SK-N-DZ (cell line): ENCODE measurements at places on chromosomes 11 and 22.

GRCh38 chr11:17403980-17404759, 15.7 kb upstream of the KCNJ11 start:
- no peak for DNase-seq

DNA sequence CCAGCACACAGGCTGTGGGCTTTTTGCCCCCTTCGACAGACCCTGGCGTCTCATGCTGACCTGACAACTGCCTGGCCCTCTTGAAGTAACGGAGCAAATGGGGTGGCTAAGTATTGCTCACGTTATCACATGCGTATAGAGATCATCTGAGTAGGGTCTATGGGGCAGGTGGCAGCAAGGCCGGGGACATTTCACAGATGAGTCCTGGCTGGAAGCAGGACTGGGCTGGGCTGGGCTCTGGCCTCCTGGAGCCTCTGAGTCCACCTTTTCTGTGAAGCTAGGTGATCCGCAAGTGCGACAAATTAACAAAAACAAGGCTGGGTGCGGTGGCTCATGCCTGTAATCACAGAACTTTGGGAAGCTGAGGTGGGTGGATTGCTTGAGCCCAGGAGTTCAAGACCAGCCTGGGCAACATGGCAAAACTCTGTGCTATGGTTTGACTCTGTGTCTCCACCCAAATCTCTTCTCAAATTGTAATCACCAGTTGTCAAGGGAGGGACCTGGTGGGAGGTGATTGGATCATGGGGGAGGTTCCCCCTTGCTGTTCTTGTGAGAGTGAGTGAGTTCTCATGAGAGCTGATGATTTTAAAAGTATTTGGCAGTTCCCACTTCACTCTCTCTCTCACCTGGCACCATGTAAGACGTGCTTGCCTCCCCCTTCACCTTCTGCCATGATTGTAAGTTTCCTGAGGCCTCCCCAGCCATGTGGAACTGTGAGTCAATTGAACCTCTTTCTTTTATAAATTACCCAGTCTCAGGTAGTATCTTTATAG, 122.0 kb downstream of the MPPED1 start:
- DNase-seq, result no peak

GRCh38 chr11:132453406-132453805, 1078.9 kb downstream of the OPCML start:
- DNase-seq, result no peak

DNA sequence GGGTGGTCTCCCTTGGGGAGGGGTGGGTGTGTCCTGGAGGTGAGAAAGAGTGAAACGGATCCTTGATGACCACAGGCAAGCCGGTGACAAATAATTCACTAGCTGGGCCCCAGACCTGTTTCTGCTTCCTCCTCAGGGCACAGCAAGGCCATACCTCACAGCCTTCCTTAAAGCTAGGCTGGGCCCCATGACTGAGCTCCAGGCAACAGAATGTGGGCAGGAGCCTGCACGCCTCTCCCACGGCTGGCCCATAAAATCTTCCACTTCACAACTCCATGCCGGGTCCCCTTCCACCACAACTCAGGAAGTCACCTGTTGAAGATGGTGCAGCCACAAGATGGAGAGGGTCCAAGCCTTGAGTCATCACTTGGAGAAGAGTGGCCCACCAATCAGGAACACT, 23.9 kb downstream of the SLC22A12 start:
- DNase-seq, result no peak

DNA sequence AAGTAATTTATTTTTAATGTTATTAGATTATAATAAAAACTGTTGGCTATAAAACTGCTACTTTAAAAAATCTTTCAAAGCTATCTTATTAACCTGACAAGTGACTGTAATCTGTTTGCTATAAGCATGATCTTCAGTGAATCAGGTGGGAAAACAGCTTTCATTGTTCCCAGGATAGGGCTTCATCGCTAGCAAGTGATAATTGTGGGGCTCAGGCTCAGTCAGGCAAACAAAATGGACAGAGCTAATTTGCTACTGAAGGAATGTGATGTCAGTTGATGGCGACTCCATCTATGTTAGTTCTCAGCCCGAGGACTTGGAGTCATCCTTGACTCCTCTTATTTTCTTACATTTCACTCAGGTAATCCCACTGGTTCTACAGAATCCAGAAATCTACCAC, 125.0 kb downstream of the RASSF10 start:
- DNase-seq, result no peak

DNA sequence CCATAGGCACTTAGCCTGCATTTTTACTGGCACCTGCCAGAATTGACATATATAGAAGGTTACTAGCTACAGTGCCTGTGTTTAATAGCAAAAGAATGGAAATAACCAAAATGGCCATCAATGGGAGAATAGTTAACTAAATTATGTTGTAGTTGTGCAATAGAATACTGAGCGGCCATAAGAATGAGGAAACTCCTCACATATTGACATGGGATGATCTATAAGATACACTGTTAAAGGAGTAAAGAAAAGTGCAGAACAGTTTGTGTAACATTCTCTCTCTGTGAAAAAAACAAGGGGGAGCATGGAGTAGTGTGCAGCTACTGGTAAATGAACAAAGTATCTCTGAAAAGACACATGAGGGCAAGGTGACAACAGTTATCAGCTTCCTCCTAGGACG, 21.5 kb downstream of the ARAP1 start:
- no peak for DNase-seq

DNA sequence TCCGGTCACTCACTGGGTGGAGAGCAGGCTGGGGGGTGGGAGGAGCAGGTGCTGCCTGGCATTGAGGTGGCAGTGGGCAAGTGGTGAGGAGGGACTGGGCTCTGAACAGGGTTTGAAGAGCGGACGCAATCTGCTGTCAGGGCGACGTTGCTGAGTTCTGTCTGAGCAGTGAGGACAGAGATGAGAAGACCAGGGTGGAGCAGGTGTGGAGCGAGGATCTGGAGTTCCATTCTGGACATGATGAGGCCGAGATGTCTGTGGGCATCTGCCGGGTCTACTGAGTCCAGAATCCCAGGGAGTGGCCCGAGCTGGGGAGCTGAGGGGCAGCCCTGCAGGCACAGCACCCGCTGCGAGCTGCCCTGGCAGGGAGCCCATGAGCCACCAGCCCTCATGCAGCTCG, 2.2 kb upstream of the MOV10L1 start:
- no peak for DNase-seq

DNA sequence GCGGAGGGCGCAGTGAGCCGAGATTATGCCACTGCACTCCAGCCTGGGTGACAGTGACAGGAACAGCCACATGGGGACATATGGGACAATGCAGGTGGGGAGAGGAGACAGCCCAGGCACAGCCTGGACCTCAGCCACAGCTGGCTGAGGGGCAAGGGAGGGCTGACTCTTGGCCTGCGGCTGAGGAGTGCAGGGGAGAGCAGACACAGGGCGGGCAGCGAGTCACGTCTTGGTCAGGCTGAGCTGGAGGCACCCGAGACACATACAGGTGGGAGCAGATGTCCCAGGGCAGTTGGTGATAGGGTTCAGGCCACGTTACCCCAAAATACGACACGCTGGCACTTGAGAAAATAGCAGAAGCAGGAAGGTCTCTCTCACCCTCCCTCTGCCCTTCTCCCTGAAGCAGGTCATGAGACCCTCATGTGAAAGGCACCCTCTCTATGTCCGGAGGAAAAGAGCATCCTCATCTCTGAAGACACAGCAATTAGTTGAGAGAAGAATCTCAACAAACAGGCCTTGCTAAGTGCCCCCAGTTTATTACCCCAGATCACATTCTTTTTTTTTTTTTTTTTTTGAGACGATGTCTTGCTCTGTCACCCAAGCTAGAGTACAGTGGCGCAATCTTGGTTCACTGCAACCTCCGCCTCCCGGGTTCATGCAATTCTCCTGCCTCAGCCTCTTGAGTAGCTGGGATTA, 10.5 kb downstream of the KIAA0930 start:
- no peak for DNase-seq

DNA sequence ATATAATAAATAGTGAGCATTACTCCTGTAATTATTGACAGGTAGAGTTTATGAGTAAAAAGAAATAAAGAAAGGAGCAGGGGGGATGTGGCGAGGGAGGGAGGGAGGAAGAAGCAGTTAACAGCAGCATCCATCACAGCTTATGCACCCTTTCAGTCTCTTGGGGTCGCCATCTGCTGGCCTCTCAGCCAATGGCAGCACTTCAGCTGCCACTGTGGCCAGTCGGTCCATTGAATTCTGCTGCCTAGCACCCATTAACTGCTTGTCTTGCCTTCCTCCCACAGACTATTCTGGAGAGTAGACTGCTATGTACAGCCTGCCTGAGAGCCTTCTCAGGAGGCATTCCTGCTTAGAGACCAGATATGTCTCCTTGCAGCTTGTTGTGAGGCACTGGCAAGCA, 388.3 kb downstream of the TENM4 start:
- DNase-seq, result peak; percentile 72

- DNase-seq, result no peak
These were observed 6.5 kb downstream of the UPK3A start for GRCh38 chr22:45291061-45291930.

DNA sequence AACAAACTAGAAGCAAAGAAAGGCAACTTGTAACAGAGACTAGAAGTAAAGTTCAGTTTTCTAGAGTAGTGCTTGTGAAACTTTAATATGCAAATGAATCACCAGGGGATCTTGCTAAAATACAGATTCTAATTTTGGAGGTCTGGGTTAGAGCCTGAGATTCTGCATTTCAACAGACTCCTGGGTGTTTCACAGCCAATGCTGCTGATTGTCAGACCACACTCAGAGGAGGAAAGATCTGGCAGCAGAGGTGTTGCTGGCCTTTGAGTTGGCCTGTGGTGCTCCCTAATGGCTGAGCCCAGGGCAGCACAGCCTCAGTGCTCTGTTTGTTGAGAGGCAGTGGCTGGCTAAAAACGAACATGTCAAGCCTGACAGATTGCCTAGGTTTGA, 5.4 kb downstream of the CRY2 start:
- DNase-seq, result no peak

- no peak for DNase-seq
These were observed 800 bp downstream of the KCTD21 start for GRCh38 chr11:78187366-78188285.

DNA sequence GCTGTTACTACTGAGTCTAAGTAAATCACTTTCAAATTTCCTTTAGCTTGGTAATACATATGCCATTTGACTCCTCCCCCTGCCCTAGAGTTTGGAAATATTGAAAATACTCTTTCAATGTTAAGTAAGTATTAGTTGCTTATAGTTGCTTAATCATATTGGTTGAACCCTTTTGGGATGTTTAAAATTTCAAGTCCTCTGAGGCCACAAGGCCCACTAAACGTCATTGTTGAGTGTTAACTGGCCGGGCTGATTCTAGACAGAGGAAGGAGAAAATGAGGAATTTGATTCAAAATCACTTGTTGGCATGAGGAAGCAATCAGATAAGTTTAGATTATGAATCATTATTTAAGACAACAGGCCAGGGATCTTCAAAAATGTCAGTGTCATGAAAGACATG, 8.5 kb downstream of the NAV2 start:
- DNase-seq, result no peak

DNA sequence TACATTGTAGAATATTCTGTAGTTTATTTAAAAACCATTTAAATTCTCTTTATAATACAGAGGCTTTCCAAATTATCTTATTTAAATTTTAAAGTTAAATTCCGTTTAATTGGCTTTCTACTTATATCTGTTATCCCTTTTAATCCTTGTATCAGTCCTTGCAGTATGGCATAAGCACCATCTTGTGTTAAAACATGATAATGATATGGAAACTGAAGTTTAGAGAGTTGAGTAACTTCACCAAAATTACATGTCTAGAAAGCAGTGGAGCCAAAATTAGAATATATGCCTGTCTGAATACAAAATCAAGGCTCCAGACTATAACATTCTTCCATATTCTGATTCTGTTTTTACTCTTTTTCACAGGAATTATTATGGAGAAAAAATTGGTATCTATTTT, 57.0 kb downstream of the ANO5 start:
- no peak for DNase-seq

- DNase-seq, result no peak
These were observed 9.6 kb upstream of the CERK start for GRCh38 chr22:46747646-46748045.

DNA sequence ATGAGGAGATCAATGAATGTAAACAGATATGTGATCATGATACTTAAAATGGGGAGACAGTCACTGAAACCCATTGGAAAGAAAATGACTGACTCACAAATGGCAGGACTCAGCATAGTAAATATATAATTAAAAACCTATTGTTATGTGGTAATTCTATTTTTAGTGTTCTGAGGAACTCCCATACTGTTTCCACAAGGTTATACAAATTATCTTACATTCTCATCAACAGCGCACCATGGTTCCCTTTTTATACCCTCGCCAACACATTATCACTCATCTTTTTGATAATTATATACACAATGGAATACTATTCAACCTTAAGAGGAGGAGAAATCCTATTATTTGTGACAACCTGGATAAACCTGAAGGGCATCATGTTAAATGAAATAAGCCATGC, 17.1 kb downstream of the OR5B21 start:
- DNase-seq, result no peak

DNA sequence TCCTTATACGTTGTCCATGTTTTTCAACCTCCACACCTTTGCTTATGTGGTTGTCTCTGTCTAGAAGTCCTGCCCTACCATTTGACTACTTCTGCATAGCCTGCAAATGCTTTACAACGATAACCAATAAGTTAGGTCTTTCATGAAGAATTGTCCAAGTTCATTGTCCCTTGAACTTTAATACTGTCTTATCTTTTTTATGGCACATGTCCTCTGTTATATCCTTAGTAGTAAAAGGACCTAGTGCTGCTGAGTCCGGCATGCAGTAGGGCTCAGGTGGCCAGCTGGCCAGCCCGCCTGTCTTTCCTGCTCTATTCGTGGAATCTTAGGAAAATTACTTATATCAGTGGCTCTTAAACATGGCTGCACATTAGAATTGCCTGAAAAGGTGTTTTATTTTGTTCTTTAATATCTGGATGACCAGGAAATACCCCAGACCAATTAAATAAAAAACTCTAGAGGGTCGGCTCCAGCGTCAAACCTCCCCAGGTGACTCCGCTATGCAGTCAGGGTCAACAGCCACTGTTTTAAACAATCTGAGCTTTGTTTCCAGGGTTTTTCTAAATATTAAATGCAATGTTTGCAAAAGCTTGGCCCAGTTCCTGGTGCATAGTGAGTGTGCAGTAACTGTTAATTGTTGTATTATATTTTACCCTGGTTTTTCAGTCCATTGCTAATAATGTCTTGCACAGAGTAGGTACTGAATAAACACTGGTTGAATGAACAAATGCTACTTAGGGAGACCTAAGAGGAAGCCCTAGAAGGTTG, 64.6 kb upstream of the SESN3 start:
- DNase-seq, result no peak

DNA sequence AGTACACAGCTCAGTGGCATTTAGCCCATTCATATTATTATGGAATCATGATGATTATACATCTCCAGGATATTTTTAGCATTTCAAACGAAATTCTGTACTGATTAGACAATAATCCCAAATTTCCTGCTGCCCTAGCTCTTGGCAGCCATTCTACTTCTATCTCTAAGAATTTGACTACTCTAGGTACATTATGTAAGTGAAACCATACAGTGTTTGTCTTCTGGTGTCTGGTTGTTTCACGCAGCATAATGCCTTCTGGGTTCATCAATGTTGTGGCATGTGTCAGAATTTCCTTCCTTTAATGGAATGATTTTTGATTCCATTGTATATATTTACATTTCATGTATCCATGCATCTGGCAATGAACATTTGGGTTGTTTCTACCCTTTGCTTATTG, 517.7 kb downstream of the ETS1 start:
- no peak for DNase-seq
